ENCODE measurements at places on chromosomes 11 and 22.
A peak's percentile ranks its signal among the peaks of the same experiment; 100 is the strongest.

GRCh38 chr11:15769203-15769602 lies 587.1 kb downstream of the SOX6 start:
- no peak for DNase-seq

DNA sequence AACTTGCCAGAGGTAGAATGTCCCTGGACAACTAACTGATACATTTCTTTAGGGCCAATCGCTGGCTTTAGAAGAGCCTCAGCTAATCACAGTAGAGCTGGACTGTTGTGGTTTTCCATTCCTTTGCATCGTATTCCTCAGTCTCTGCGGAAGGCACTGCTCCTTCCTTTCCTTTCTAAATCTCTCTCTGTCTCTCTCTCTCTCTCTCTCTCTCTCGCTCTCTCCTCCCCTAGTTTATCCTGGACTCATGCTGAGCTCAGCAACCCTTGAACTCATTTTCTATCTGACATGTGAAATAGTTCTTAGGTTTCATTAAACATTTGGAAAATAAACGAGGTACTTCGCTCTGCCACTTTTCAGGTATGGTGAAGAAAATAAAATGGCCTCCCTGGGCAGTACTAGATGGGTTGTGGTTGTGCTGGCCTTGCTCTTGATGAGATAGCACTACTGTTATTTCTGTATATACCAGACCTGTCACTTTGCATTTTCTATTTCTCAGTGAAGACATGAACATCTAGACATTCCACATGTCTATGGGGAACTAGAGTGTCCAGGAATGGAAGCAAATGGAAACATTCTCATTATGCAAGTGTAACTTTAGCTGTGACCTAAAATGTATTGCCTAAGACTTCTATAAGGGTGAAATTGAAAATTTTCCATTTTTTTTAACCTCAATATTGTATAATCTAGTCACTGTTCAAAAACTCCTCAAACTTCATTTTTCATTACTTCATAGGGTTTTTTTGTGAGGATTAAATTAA lies 12.0 kb upstream of the SESN3 start:
- no peak for DNase-seq

- no peak for DNase-seq
Measured at GRCh38 chr11:6681505-6681904, 1.6 kb downstream of the MRPL17 start.

- DNase-seq, result no peak
Measured at GRCh38 chr11:129790106-129790505, 25.5 kb upstream of the TMEM45B start.

DNA sequence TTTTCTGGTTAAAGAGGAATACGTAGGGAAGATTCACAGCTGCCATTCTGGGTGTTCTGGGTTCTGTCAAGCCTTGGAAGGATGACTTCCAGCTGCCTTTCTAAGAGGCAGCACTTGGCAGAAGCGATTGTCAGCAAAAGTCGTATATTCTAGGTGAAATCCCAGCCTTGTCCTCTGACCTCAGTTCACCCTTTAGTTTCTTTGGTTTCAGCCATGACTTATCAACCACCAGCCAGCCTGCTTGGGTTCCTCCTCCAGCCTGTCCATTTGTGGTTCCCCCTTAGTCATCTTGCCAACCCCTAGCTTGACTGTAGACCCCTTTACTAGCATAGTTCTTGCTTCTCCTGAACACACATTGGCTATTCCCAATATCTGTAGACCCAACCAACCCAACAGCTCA lies 102.3 kb upstream of the CD44 start:
- no peak for DNase-seq

GRCh38 chr11:76781046-76781801 lies 1.9 kb upstream of the TSKU start:
- no peak for DNase-seq

- peak; percentile 45 for DNase-seq
Measured at GRCh38 chr22:31248138-31248745, 36.1 kb downstream of the LIMK2 start.

DNA sequence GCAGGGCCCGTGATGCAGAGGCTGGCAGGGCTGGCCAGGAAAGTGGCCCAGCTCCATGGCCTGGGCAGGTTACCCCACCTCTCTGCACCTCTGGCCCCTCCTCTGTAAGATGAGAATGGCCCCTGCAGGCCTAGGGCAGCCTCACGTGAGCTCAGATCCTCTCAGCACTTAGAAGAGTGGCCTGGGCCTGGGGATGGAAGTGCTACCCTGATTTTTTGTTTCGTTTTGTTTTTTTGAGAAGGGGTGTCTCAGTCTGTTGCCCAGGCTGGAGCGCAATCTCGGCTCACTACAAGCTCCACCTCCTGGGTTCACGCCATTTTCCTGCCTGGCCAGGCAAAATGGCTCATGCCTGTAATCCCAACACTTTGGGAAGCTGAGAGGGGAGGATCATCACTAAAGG lies 982 bp downstream of the APOBEC3H start:
- DNase-seq, result no peak

GRCh38 chr22:49815641-49816091 lies 12.0 kb downstream of the BRD1 start:
- peak; percentile 34 for DNase-seq

- no peak for DNase-seq
Measured at GRCh38 chr11:120510406-120511115, 987 bp upstream of the GRIK4 start.

- DNase-seq, result peak; percentile 81
Measured at GRCh38 chr11:59560290-59560701, 49.0 kb downstream of the OR4D9 start.

DNA sequence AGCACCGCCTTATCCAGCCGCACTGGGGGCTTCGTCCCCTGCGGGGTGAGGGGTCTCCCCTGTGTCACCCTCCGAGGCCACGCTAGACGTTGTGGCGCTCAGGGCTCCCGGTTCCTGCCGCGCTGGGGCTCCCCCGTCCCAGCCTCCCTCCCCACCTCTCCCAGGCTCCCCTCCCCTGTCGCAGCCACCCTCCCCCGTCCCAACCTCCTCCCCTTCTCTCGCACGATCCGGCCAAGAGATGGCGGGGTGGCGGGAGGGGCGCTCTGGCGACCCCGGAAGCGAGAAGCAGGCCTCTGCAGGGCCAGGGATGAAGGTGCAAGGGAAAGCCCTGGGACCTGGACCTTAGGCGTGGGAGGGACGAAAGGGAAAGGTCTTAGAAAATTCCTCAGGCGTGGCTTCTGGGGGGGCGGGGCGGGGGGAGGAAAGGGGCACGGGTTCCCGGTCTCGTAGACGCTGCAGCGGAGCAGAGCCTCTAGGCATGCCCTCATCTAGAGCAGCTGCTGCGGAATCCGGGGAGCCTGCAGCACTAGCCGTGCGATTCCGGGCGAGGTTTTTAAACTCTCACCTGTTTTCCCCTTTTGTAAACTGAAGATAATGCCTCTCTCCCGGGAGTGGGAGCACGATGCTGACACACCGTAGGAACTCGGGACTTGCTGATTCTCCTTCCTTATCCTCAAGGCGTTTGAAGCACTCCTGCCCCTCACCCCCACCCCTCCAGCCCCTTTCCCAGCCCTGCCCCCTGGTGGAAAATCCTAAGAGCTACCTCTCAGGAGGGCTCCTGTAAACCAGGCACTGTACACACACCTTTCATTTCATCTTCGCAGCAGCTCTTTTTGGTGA lies 14.4 kb downstream of the KCNJ5 start:
- peak; percentile 46 for DNase-seq
